EL (cell line): ENCODE measurements at places on chromosomes 12 and 14.

DNA sequence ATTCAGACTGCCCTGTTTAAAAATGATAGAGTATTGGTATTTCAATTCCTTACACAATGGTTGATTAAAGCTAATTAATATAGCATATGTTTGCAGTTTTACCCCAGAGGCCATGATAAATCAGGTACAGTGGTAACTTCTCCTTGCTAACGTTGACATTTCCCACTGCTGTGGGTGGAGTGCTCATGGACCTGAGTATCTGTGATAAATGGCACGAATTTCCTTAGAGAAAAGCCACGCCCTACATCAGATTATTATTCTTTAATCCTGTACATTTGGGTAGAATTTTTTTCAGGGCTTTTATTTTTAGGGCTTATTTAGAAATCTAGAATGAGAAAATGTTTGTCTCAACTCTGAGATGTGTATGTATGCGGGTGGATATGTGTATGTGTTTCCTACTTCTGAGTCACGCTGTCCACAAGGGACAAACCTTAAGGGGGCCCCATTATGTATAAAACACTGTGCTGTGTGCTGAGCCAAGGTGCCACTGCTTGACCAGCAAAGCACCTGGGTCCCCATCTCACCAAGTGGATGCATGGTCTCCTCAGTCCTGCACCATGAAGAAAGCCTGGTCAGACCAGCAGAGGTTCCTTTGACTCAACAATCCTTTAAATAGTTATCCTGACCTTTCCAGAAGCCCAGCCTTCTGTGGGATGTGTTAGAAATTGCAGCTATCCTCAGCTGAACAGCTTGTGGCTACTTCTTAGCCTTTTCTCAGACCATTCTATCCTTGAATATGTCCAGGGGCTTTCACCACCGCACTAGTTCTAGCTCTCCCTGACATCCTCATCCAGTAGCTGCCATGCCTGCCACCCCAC lies 57.9 kb upstream of the STK38L start:
- DNase-seq: no peak

- DNase-seq: no peak
Measured at GRCh38 chr14:101501341-101501740, 60.0 kb upstream of the DIO3 start.

GRCh38 chr12:12503384-12504078 lies 59.1 kb downstream of the DUSP16 start:
- no peak for DNase-seq

GRCh38 chr12:109385339-109386058 lies 37.8 kb downstream of the MYO1H start:
- peak; percentile 39 for DNase-seq

DNA sequence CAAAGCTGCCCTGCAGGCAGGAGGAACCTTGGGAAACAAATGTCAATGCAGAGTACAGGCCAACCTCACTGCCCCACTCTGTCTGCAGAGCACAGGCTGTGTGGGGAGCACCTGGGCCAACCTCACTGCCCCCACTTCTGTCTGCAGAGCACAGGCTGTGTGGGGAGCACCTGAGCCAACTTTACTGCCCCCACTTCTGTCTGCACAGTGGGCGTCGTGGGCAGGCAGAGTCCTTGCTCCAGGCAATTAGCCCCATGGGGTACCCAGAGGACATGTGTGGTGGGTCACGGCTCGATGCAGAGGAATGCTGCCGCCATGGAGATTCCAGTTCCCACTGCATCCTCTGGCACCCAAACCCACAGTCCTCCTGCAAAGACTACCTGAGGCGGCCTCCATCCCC lies 26.2 kb downstream of the BRF1 start:
- no peak for DNase-seq

GRCh38 chr12:105841840-105842239 lies 296.9 kb downstream of the NUAK1 start:
- no peak for DNase-seq

GRCh38 chr12:94192506-94192905 lies 44.1 kb downstream of the PLXNC1 start:
- DNase-seq: no peak

- peak; percentile 75 for DNase-seq
Measured at GRCh38 chr14:105087308-105087962, 22.2 kb upstream of the GPR132 start.

- no peak for DNase-seq
Measured at GRCh38 chr14:54784657-54785056, 118.0 kb downstream of the GCH1 start.

- DNase-seq: peak; percentile 23
Measured at GRCh38 chr12:49825971-49826421, 2.2 kb downstream of the NCKAP5L start.

DNA sequence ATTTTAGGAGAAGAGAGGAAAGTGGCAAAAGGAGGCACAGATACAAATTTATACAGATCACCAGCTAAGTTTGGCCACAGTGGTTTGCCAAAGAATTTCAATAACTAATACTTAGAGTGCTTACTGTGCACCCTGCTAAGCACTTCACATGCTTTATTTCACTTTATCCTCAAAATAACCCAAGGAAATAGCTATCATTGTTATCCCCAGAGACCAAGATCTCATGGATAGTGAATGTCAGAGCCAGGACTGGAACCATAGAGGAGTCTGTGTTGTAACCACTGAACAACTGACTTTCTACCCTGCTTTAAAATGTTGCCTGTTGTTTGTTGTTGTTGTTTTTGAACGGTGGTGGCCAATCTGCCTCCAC lies 1.3 kb upstream of the TCP11L2 start:
- DNase-seq: no peak

- DNase-seq: peak; percentile 60
Measured at GRCh38 chr12:47121146-47121545, 41.4 kb upstream of the AMIGO2 start.

GRCh38 chr12:89245090-89245489 lies 107.2 kb downstream of the DUSP6 start:
- peak; percentile 37 for DNase-seq

DNA sequence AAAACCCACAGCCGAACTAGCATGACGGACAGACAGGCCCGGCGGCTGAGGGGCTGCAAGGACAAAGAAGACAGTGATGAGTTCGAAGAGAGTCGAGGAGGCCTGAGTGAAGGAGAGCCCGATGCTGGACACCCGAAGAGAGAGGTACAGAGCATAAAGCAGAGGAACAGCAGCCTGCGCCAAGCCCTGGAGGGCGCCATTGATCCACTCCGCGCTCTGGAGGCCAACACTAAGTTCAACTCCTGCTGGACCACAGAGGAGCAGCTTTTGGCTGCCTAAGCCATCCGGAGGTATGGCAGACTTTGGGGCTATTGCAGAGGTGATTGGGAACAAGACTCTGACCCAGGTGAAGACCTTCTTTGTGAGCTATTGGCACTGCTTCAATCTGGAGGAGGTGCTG lies 7.8 kb upstream of the PLXNC1 start:
- DNase-seq: peak; percentile 16

- DNase-seq: no peak
Measured at GRCh38 chr12:91613223-91613779, 430.7 kb upstream of the DCN start.

DNA sequence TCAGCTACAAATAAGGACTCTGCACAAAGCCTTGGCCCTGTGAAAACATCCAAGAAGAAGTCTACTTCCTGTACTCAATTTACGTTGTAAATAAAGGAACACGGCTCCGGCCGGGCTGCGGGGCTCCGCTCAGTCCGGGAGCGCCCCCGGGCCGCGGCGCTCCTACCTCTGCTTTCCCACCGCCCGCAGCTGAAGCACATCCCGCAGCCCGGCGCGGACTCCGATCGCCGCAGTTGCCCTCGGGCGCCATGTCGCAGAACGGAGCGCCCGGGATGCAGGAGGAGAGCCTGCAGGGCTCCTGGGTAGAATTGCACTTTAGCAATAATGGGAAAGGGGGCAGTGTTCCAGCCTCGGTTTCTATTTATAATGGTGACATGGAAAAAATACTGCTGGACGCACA lies 502.3 kb upstream of the FOXG1 start:
- DNase-seq: no peak

DNA sequence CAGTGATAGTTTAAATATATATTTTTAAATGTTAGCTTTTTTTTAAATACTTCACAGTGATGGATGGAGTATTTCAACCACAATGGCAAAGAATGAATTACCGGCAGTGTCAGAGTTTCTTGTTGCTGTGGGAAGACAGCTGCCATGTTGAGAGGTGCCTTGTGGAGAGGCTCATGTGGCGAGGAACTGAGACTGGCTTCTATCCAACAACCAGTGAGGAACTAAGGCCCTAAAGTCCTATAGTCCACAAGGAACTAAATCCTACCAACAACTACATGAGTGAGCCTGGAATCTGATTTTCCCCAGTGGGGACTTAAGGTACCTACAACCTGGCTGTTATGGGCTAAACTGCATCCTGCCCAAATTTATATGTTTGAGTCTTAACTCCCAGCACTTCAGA lies 220.2 kb upstream of the PLEKHG7 start:
- DNase-seq: no peak

- no peak for DNase-seq
Measured at GRCh38 chr12:26728205-26729050, 104.6 kb downstream of the ITPR2 start.

DNA sequence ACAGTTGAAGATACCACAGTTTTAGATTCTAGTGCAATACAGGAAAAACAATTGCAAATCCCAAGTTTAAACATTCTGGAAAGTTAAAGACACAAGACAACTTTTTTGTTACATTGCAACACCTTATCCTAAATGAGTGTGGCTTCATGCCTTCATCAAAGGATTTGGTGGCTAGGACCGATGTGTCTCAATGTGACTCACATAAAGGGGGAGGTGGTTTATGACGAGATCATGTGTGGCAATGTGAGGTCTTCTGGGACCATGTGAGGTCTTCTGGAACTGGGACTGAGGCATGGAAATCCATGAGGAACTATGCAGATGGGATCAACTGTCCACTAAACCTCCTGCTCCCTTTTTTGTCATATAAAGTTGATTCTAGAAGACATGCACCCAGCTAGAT lies 166.2 kb downstream of the PAX9 start:
- DNase-seq: no peak

GRCh38 chr12:71904629-71905028 lies 34.0 kb upstream of the TPH2 start:
- DNase-seq: no peak

GRCh38 chr12:68450947-68451260 lies 118.7 kb upstream of the MDM1 start:
- DNase-seq: no peak

DNA sequence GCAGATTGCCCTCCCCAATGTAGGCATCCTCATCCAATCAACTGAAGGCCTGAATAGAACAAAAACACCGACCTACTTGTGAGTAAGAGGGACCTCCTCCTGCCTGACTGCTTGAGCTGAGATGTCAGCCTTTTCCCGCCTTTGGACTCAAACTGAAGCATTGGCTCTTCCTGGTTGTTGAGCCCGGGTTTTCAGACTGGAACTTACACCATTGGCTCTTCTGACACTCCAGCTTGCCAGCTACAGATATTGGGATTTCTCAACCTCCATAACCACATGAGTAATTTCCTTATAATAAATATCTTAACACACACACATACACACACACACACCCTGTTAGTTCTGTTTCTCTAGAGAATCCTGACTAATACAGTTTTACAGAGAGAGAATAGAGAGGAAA lies 173.4 kb upstream of the NTF3 start:
- peak; percentile 90 for DNase-seq

DNA sequence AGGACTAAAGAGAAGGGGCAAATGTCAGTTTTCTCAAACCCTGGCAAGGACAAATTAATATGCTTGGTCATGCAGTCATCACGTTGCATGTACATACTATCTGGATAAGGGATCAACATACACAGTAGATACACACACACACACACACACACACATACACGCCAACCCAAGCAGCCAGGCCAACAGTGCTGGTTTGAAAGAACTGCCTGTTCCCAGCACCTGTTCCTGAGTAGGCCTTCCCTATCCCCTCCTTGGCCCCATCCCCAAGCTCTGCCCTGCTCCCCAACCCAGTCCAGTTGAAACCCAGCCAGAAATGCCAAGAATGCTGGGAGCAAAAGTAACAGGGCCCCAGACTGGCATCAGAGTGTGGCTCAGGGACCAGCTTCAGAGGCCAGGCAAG lies 4.4 kb downstream of the ITGA7 start:
- no peak for DNase-seq

DNA sequence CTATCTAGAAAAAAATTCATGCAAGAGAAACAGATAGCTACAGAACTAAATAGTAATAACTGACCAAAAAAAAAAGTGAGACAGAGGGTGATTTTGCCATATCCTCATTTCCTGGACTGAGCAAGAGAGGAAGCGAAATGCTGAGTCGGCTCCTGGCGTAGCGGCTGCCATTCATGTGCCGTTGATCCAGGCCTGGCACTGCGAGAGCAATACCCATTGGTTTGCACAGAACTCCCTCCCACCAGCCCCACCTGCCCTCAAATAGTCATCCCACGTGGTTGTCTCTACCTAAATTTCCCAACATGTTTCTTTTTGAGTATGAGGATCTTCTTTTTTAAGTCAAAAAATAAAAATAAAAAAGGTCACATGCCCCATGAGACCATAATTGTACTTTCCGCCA lies 9.4 kb upstream of the WNT5B start:
- DNase-seq: no peak
